ENCODE measurements at places on chromosomes 2 and 18.
A peak's percentile ranks its signal among the peaks of the same experiment; 100 is the strongest.

GRCh38 chr2:121333834-121334558 lies 49.0 kb upstream of the TFCP2L1 start:
- DNase-seq = no peak

- DNase-seq = no peak
Measured at GRCh38 chr18:27860701-27861107, 316.2 kb downstream of the CDH2 start.

GRCh38 chr18:12376034-12376753 lies 833 bp downstream of the AFG3L2 start:
- peak; percentile 38 for DNase-seq

GRCh38 chr18:73739098-73739497 lies 408.5 kb downstream of the FBXO15 start:
- no peak for DNase-seq

GRCh38 chr2:210421916-210422315 lies 54.6 kb downstream of the LANCL1 start:
- DNase-seq = no peak

DNA sequence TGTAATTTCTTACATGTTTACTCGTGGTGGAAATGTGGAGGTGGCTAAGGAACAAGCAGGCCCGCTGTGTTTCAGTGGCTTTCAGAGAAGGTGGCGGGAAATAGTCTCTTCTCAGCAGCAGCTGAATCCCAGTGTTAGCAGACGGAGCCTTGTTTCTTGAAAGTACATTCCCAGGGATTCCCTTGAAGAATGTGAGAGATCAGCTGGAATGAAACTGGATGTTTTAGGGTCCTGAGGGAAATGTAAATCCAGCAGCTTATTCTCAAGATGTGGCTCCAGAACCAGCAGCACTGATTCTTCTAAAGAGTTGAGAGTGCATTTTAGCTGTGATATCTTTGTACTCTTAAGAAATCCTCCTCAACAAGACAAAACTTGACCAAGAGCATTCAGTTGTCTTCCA lies 59.1 kb downstream of the CDC42EP3 start:
- DNase-seq = no peak

DNA sequence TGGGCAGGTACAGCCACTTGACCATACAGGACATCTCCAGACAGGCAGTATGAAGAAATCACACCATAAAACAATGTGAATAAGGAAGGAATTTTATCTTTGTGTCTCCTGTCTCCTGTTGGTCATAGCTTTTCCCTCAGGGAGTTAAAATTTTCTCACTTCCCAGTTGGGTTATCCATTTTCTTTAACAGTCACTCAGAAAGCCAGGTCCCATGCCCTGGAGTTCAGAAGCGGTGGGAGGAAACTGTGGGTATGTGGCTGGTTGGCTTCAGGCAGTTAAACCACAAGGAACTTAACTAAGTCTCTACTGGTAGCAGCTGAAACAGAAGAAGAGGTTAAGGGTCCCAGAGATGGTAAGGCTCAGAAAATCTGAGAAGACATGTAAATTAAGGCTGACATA lies 6.5 kb upstream of the SMAD2 start:
- DNase-seq = no peak

GRCh38 chr2:181836583-181836982 lies 54.9 kb upstream of the ITPRID2 start:
- DNase-seq = no peak

GRCh38 chr2:237486819-237487448 lies at the start of gene MLPH:
Gene MLPH, plus strand, starts transcription at chr2:237487251. Its CDS starts 6,176 bp downstream, at chr2:237493427.
- no peak for DNase-seq

DNA sequence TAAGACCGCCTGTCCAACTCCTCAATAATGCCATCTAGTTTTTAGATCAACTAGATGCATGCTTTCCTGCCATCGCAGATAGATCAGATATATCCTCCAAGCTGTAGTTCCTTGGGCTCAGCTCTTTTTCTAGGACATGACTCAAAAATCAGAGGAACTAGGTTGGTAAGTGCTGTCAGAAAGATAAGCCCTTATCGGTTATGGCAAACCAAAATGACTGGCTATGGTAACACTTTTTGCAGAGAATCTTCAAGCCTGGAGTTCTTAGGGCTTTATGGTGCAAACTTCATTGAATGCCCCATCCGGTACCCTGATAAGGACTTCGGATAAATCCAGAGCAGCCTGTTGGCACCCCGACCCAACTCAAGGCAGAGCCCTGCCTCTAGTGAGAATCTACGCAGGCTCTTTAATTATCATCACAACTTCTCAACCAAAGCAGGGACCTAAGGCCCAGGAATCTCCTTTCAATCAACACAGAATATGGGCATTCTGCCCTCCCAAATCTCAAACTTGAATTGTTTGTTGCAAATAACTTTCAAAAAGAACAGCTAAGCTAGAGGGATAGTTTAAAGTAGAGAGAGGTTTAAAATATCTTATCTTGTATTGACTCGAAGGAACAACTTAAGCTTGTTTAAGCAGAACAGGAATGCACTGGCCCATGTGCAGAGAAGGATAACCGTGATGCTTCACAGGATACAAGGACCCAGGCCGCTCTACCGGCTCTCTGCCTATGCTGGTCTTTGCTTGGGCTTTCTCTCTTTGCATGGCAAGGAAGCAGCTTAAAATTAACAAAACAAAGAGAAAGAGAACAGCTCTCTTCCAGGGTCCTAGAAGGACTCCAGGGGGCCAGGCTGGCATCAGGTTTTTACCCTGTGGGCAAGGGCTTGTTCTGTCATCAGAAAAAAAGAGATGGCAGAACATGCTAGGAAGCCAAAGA lies 3.4 kb upstream of the CYP1B1 start:
- DNase-seq = no peak

- no peak for DNase-seq
Measured at GRCh38 chr2:100140582-100140981, 1.8 kb downstream of the AFF3 start.

DNA sequence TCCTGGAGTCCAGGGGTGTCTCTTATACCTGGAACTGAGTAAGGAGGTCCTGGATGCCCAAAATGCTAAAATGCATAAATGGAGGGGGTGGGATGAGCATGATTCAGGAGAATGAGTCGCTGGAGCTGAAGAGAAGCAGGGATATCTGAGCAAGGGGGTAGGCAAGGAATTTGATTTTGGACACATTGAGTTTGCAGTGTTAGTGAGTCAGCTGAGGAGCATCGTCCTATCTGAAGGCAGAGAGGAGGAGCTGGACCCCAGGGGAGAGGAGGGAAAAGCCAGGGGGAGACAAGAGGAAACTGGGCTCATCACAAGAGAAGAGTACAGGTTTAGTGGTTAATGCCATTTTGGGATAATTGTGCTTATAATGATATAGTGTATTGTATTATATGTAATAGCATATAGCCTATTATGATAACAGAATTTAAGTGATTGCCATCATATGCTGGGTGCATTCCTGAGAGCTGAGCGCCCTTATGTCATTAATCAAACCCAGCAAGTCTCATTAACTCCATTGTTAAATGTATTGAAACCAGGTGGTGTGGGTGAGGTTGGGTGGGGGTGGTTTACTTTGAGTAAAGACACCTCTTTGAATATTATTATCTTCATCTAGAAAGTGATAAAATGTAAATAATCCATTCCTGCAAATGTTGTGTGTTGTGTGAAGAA lies 12.4 kb downstream of the EHD3 start:
- DNase-seq = no peak

- DNase-seq = no peak
Measured at GRCh38 chr2:229350883-229351282, 79.8 kb upstream of the PID1 start.

GRCh38 chr2:58543442-58543841 lies 302.3 kb upstream of the FANCL start:
- no peak for DNase-seq

- DNase-seq = no peak
Measured at GRCh38 chr2:171254666-171255065, 94.0 kb upstream of the TLK1 start.

DNA sequence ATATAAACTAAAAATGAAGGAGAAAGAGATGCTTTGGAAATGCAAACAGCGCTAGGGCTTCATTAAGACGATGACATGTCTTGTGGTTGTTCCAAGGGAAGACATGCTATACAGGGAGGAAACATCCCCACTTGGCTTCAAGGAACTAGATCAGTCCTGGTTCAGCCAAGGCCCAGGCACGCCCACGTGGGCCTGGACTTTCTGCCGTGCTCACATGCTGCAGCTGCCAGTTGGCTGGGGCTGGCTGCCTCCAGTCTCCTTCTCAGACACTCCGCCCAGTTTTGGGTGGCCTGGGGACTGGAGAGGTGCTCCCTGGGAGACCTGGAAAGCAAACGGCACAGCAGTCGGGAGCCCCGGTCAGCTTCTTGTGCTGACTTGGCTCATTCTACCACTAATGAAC lies 109.6 kb downstream of the GLI2 start:
- no peak for DNase-seq

DNA sequence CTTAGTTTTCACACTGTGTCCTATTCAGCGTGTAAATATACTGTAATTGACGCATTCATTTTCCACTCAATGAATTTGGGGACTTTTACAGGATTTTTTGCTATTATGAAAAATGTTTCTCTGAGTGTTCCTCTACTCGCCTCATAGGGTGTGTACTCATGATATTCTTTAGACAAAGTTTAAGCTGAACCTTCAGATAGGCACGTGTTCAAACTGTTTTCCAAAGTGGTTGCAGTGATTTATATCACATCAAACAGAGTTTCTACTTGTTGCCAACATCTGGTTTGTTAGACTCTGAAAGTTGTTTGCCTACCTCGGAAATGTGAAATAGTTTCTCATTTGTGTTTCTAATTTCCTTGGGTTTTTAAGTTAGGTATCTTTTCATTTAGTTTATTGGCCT lies 46.4 kb upstream of the IL1R1 start:
- DNase-seq = no peak

DNA sequence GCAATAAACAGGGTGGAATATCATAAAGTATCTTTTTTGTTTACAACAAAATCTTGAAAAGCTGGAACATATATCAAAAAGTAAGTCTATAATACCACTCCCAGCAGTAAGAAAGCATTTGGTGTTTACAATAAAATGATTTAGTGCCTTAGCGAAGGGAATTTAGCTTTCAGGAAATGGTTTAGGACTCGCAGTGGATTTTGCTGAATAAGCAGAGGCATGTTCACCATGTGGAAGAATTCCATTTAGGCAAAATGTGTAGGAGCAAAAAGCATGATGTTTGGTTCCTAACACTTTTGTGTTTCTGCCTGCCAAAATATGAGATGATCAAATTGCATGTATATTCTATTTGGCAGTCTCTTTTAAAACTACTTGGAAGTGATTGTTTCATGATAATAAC lies 163.6 kb downstream of the AGPS start:
- no peak for DNase-seq

- DNase-seq = no peak
Measured at GRCh38 chr2:225531559-225531958, 132.0 kb downstream of the NYAP2 start.

DNA sequence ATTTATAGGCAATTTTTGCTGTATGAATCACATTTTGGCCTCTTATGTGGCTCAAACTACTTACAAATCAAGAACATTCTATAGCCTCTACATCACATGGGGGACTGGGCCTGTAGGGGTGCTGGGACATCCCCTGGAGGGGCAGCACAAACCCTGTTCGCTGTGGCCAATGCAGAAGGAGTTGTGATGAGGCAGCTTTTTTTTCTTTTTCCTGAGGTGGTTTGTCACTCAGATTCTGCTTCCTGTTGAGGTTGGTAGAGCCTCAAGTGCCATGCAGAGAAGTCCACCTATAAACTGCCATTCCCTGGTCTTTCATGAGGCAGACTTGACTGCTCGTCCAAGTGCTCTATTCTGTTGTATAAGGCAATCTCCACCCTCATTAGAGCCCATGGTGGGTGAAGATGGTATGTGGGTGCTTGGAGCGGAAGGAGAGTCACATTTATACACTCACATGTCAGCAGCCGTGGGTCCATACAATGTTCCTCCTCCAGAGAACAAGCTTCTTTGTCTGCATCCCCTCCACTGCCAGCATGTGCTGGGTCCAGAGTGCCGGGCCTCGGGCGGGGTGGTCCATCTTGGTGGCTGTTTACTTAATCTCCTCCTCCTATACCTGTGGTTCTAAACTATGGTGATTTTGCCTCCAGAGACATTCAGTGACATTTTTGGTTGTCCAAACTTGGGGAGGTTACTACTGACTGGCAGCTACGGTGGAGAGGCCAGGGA lies 120.3 kb downstream of the ACOXL start:
- no peak for DNase-seq

DNA sequence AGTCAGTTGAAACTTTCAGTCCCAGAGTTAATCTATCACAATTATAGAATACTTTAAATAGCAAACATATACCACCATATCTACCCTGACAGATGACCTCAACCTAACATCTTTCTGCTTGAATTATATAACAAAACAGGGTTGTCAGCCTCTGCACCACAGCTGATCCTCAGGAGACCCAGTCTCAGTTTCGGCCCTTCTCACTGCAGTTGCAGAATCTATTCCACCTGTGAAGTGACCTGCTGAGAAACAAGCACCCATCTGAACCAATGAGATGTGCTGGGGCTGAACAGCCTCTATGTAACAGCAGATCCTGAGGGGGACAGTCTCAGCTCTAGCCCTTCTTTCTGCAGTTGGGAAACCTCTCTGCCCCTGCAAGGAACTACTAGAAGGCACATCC lies 567.6 kb downstream of the KCNJ3 start:
- DNase-seq = no peak

DNA sequence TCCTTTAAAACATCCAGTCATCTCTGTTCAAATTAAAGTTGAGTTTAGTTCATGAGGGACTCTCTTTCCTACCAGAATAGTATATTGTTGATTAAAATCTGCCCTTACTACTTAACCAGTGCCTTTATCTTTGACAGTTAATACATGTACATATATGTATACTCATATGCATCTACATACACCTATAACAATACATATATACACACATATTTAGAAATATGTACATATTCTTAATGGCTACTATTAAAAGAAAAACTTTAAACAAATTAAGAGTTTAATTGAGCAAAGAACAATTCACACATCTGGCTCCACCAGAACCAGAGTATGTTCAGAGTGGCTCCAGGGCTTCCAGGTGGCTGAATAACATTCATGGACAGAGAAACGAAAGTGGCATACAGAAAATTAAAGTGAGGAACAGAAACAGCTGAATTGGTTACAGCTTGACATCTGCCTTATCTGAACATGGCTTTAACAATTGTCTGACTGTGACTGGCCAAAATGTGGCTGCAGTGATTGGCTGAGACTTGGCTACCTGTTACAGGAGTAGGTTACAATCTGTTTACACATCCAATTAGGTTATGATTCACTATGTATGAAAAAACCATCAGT lies 38.8 kb downstream of the ZNF519 start:
- DNase-seq = no peak

GRCh38 chr2:122078451-122078850 lies 323.0 kb downstream of the TSN start:
- DNase-seq = no peak

GRCh38 chr18:3170441-3171161 lies 49.2 kb downstream of the MYOM1 start:
- no peak for DNase-seq

DNA sequence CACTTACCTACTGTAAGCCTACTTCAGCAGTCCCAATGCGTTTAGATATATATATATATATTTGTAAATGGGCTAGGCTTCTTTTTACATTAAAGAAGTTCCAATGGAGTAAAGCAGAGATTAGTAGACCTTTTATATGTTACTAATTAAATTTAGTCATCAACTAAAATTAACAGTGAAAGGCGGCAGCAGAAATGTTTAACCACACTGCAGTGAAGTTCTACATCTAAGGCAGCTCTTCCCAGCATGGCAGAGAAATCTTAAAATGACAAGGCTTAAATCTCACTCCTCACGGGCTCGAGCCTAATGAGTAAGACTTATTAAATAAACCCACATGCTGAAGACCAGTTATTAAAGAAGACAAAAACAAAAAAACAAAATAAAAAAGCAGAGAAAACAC lies 19.1 kb upstream of the KANSL1L start:
- DNase-seq = no peak

GRCh38 chr2:168561991-168562390 lies 105.9 kb downstream of the CERS6 start:
- no peak for DNase-seq

- DNase-seq = no peak
Measured at GRCh38 chr2:129469871-129470270, 509.6 kb upstream of the RAB6C start.
